ENCODE measurements at places on chromosomes 4 and X.

DNA sequence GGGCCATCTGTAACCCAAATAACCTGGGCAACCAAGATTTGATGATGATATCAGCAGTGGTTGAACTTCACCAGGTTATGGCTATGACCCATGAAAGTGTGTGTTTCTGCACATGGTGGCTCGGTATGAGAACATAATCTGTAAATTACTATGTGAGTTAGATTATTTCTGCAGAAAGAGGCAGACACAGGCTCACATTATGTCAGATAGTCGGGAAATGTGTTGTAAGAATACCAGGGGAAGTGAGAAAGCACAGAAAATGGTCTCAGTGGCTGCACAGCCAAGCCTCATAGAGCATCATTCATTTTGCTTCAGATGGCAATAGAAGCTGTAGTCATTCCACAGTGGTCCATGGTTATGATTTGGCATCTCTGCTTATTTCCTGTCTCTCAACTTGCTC, 63.0 kb upstream of the RBPJ start:
- DNase-seq: no peak

DNA sequence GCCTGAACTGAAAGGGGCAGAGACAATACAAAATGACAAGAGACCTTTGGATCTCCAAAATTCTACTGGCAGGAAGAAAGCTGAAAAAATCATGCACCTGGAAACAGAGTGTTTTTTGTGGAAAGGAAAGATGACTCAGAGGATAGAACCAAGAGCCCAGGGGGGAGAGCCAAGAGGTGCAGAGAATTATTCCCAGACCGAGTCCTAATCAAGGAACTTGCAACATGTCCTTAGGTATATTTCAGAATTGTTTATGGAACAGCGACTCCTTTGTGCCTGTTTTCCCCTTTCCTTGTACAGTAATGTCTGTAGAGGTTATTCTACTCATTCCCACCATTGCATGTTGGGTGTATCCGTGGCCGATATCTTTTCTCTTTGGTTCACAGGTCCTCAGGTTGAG, 71.7 kb downstream of the YIPF6 start:
- DNase-seq: no peak

DNA sequence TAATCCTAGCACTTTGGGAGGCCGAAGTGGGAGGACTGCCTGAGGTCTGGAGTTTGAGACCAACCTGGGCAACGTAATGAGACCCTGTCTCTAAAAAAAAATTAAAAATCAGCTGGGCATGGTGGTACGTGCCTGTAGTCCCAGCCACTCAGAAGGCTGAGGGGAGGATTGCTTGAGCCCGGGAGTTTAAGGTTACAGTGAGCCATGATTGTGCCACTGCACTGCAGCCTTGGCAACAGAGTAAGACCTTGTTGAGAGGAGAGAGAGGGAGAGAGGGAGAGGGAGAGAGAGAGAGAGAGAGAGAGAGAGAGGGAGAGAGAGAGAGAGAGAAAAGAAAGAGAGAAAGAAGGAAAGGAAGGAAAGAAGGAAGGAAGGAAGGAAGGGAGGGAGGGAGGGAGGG, 144.9 kb downstream of the RASL11B start:
- no peak for DNase-seq

GRCh38 chr4:566035-566434, 10.1 kb downstream of the TMEM271 start:
- DNase-seq: no peak

GRCh38 chr4:61445374-61446063, 245.4 kb downstream of the ADGRL3 start:
- DNase-seq: no peak

- DNase-seq: no peak
These were observed 72.8 kb downstream of the PARM1 start for GRCh38 chr4:75005727-75006126.

- no peak for DNase-seq
These were observed 24.4 kb downstream of the PPP2R3B start for GRCh38 chrX:362351-362750.

DNA sequence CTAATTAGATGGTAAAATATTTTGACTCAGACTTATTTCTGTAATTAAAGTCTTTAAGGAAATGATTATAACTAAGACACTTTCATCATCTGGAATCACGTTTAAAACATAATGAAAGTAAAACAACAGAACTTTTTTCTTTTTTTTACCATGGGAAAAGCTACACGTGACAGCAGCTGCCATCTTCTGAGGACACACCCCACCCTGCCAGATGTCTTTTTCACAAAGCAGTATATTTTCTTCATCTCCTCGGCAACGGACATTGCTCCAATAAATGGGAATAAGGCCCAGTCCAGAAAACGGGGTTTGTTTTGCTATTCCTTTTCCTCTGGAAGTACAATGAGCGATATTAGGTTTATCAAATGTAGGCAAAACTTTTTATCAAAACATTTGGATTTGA, 17.5 kb downstream of the PRSS12 start:
- DNase-seq: no peak

- DNase-seq: no peak
These were observed 71.2 kb downstream of the SUPT20HL2 start for GRCh38 chrX:24242649-24243175.

- no peak for DNase-seq
These were observed 304.0 kb downstream of the MAPK10 start for GRCh38 chr4:86055898-86056297.

DNA sequence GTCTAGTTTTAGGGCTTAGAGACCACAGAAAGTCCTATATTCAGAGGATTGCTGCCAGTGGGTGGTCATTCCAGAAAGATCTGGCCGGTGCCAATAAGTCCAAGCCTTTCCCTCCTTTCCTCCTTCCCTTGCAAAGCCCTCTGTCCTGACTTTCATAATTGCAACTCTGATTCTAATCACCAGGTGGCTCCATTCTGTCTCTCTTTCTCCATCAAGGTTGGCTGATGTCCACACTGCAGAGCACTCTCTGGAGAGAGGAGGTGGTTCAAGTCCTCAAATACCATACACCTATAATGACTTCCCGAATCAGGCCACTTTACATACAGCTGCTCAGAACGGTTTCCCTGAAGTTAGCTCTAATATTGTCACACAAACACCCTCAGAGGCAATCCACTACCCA, 22.4 kb upstream of the ARMCX4 start:
- no peak for DNase-seq

DNA sequence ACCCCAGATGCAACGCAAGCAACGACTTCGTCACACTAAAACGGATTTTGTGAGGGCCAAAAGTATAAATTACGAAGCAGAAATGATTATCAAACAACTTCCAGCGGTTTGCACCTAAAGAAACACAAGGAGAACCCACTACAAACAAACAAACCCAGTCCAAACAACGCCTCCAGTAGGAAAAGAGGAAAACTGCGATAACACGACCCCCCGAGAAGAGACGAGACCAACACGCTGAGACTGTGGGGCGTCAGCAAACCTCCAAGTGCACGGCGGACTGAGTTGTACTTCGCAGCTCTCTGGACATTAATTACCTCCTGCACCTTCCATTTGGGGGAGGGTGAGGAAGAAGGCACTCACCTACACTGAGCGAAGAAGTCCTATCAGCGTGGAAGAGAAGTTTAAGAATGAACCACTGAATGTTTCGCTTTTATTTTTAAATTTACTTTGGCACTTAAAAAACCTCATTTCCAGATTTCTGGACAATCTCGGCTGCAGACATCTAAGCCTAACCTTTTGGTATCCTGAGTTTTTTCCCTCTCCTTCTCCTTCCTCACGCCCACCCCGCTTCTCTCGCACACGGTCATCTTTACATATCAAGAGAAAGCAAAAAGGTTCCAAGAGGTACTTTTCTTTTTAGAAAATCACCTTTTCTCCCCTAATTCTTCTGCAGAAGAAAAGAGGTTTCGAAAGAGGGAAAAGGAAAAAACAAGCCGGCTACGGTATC, at the start of gene MAB21L2:
Gene MAB21L2 (plus strand): TSS at position 6 of the 727 bp plus-strand sequence. CDS start 879 bp downstream, outside the sequence.
- no peak for DNase-seq

- no peak for DNase-seq
These were observed 208.6 kb upstream of the TECRL start for GRCh38 chr4:64617800-64618199.

DNA sequence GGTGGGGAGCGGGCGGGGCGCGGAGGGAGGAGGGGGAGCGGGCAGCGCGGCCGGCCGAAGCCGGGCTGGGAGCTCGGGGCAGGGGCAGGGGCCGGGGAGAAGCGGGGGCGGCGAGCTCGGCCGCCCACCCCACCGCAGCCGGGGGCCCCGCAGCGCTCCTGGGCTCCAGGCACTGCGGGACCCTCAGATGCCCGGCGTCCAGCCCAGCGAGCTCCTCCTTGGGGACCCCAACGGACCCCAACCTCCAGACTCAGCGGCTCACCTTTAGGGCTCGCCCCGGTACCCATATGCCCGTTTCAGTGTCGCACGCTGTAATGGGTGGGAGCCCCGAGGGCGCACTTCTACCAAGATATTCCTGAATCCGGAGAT, 357 bp upstream of the ADGRG2 start:
- no peak for DNase-seq

GRCh38 chr4:16222957-16223527, 3.2 kb downstream of the TAPT1 start:
- DNase-seq: no peak

DNA sequence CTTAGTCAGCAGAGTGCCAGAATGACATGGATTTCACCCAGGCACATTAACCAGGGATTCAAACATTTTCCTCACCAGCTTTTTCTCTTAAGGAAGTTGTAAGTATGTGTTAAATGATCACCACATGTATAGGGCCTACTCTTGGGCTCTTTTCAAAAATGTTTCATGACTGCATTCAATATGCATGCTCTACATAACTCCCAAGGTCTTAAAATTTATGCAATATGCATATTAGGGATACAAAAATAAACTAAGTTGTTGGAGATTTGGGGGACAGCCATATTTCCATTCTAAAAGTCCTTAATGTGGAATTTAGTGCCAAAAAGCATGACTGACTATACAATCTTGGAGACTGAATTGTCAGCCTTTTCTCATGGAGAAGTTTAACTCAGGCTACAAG, 25.0 kb upstream of the TRPC5OS start:
- no peak for DNase-seq

DNA sequence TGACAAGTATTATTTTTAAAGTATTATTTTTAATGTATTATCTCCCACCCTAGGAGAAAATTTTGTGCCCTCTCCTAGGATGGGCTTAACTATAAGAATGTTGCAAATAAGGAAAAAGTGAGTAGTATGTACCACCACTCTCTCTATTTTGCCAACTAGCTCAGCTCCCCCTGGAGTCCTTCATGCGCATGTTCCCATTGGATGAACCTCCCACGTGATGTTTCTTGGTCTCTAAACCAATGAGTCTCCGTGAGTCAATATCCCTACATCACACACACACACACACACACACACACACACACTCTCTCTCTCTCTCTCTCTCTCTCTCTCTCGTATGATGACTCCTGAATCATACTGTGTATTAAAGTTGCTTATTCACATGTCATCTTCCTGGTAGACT, 129.7 kb upstream of the ZFP42 start:
- DNase-seq: no peak

All from stimulated activated CD8-positive, alpha-beta memory T cell treated with anti-CD3 and anti-CD28 coated beads, Interleukin-15, amount 100 ng/mL, for 48 hours (primary cell).